ENCODE measurements at places on chromosomes 2 and 18. TPM values are rescaled to one million over a fixed set of nuclear protein-coding genes. Genes with fewer than 3 reads are reported as not detected.

DNA sequence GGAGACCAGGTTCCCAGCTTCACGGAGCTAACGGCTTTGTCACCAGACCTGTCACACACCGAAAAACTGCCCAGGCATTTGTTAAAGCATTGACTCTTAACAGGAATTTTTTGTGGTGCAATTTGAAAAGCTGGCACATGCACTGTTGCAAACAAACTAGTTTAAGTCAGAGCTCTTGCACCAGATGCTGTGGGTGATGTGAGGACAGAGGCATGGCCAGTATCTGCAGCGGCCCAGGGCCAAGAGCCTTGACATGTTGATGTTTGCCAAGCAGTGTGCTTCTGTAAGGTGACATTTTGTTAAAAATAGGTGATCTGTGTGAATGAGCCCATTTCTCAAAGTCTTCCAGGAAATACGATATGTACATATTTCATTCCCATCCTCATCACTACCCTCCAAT lies 142.5 kb downstream of the MTCL1 start:
- DNase-seq = no peak
- H3K4me1 ChIP-seq = no peaks in the 10 kb centered on the region
- H3K4me3 ChIP-seq = no peak overlapping the region
- no peaks in the 10 kb centered on the region for H3K36me3 ChIP-seq

The RHBDD1 gene
- 38.1 TPM for total RNA-seq

GRCh38 chr2:209788925-209789324 lies 17.3 kb downstream of the UNC80 start:
- no peaks in the 10 kb centered on the region for H3K36me3 ChIP-seq
- peaks cover 13% of the 10 kb centered on the region for H3K4me1 ChIP-seq
- H3K4me3 ChIP-seq = no peak overlapping the region
- H3K27me3 ChIP-seq = peaks cover 4% of the 10 kb centered on the region
- no peak overlapping the region for H3K27ac ChIP-seq
- no peak for DNase-seq

GRCh38 chr18:43650426-43650825 lies 373.1 kb upstream of the SYT4 start:
- no peak overlapping the region for H3K27ac ChIP-seq
- no peak for DNase-seq
- H3K4me1 ChIP-seq = no peaks in the 10 kb centered on the region
- H3K4me3 ChIP-seq = no peak overlapping the region

- no peak overlapping the region for H3K27ac ChIP-seq
- peaks cover 17% of the 10 kb centered on the region for H3K27me3 ChIP-seq
- H3K36me3 ChIP-seq = no peaks in the 10 kb centered on the region
- no peak overlapping the region for H3K4me3 ChIP-seq
- H3K4me1 ChIP-seq = peaks cover 15% of the 10 kb centered on the region
- no peak for DNase-seq
Measured at GRCh38 chr18:58534535-58535301, 94.2 kb downstream of the ALPK2 start.

The BOLL gene
- not detected for total RNA-seq

DNA sequence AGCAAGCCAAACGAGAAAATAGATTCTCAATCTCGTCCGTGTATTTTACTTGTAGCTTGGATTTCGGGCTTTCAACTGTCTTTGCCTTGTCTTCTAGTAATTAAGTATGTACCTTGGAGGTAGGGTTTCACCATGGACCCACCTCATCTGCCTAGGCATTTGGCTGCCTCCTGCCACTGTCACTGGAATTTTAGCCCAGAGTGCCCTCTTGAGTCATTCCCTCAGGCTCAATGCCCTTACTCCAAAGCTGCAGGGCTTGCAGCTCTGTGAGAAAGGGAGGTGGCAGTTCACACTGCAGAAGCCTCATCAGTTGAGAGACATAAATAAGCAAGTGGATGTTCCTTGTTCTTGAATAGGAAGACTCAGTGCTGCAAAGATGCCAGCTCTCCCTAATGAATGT lies 89.6 kb downstream of the VSNL1 start:
- H3K4me3 ChIP-seq = no peak overlapping the region
- no peak overlapping the region for H3K27ac ChIP-seq
- H3K27me3 ChIP-seq = no peaks in the 10 kb centered on the region
- no peaks in the 10 kb centered on the region for H3K4me1 ChIP-seq
- H3K36me3 ChIP-seq = no peaks in the 10 kb centered on the region
- no peak for DNase-seq

Data from activated CD4-positive, alpha-beta memory T cell treated with anti-CD3 and anti-CD28 coated beads, Interleukin-2, amount 10 ng/mL, durations not matched to agents 7 days and 5 days (primary cell).